Stimulated activated CD4-positive, alpha-beta T cell treated with anti-CD3 and anti-CD28 coated beads, Interleukin-1b, Interleukin-23, amount 100 ng/mL, for 24 hours (primary cell): ENCODE measurements at places on chromosomes 1 and 21.

GRCh38 chr1:200906491-200906890 is 11.8 kb downstream of the INAVA start:
- no peak for DNase-seq

DNA sequence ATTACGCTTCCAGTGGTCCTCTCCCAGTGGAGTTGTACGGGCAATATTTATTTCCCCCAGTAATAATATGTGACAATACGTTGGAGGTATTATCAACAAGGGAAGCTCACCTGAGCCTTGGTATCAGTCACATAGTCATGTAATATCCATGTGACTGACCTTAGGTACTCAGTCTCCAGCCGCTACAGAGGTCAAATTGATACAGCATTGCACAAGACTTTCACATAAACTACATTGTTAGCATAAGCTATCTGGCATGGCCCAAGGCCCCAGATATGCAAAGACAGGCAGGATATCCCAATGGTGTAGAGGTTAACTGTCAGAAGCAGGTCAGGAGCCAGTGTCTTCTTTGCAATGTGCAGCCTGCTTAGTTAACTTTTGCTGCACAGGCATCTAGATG is 15.3 kb upstream of the CHIT1 start:
- no peak for DNase-seq

GRCh38 chr21:15159382-15160020 is 94.7 kb upstream of the NRIP1 start:
- DNase-seq: no peak

- DNase-seq: no peak
Observed at GRCh38 chr1:169572187-169572586, 14.1 kb downstream of the F5 start.

DNA sequence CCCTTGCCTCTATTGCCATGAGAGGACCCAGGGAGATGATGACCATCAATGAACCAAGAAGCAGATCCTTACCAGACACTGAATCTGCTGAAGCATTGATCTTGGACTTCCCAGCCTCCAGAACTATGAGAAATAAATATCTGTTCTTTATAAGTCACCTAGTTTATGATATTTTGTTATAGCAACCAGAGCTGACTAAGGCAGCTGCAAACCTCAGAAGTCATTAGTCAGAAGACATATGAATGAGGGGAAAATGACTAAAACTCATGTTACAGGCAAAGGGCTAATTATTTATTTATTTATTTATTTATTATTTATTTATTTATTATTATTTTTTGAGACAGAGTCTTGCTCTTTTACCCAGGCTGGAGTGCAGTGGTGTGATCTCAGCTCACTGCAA is 321.1 kb downstream of the TGFB2 start:
- DNase-seq: no peak

GRCh38 chr21:35324372-35325220 is 275.5 kb upstream of the RUNX1 start:
- no peak for DNase-seq

DNA sequence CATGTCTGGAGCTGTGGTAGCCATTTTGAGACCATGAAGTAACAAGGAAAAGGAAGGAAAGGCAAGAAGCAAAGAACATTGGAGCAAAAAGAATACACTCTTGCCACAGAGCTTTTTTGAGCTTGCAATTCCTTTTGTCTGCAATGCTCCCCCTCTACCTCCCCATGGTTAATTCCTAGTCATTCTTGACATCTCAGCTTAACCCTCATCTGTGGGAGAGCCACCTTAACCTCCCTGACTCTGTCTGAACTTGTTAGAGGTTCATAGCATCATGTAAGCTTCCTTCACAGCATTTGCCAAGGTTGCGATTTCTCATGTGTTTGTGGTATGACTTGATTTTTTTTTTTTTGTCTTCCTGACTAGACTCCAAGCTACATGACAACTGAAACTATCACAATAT is 564.1 kb upstream of the PLXNA2 start:
- DNase-seq: no peak

DNA sequence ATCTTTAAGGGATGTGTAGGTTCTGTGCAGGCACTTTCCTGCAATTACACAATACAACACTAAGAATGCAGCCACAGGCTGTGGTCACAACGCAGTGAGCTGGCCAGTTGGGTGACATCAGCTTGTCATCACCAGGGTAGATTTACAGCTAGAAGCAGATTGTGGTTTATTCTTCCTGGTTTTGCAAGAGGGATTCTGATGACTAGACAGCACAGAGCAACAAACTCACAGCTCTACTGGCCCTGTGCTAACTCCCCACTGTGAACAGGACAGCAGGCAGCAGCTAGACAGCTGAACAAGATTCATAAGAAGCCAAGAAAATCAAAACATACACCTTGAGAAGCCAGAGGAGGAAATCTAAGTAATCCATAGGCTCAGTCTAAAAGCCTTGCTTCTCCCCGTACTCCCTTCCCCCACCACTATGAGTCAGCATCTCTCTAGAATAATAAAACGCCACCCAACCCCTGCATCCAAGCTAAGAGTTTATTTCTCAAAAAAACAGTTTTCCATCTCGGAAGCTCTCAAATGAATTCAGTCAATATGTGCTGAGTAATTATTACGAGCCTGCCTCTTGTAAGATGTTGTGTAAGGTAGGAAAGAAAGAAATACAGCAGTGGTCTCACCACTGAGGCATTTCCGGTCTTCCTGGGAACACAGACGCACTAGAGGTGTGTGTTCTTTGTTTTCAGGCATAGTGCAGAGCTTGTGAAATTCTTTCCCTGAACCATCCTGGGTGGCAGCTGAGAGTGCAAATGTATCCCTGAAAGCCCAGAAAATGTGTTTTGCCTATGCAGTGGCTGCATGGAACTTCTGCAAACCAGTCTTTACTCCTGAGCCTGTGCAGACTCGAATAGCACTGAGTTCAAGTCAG is 162.8 kb downstream of the NTPCR start:
- DNase-seq: no peak

DNA sequence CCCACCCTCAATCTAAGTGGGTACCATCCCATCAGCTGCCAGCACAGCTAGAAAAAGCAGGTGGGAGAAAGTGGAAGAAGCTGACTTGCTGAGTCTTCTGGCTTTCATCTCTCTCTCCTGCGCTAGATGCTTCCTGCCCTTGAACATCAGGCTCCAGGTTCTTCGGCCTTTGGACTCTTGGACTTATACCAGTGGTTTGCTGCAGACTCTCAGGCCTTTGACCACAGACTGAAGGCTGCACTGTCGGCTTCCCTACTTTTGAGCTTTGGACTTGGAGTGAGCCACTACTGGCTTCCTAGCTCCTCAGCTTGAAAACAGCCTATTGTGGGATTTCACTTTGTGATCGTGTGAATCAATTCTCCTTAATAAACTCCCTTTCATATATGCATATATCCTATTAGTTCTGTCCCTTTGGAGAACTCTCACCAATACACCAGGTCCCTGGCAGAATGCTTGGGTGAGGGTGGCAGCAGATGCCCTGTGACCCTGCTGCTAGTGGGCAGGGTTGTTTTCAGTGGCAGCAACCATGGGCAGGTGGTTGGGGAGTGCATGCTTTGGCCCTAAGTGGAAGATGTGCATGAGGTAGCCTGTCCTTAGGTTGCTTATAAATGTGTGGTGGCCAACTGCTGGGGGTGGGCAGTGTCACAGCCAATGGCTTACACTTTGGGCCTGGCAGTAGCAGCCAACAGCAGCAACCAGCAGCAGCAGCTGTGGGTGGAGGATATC is 10.8 kb upstream of the ADAM30 start:
- no peak for DNase-seq

- no peak for DNase-seq
Observed at GRCh38 chr1:229940684-229941083, 126.4 kb upstream of the GALNT2 start.

DNA sequence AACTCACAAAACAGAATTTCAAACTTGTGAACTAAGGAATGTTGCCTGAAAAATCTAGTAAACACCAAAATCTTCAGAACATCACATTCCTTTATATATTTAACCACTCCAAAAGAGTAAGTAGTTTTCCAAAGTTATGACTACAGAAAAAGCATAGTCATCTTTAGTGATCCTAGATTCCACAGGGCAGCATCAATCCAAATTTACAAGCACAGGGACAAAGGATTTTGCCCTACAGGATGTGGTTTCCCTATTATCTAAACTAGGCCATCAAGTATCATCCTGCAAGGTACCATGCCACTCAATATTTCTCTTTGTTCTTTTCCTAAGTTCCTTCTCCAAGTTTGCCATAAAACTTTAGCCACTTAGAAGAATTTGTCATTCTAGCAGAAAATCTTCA is 33.0 kb downstream of the COP1 start:
- no peak for DNase-seq

- no peak for DNase-seq
Observed at GRCh38 chr1:48693674-48694320, 82.9 kb downstream of the BEND5 start.

DNA sequence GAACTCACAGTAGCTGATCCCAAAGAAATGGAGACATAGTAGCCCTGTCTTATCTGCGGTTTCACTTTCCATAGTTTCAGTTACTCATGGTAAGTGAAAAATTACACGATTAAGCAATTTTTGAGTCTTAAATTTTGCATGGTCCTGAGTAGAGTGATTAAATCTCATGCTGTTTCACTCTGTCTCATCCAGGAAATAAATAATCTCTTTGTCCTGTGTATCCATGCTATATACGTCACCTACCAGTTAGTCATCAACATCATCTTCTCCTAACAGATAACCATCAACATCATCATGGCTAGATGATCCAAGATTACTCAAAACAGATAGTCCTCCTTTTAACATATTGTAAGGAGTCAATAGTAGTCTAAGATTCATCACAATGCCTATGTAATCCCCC is 1589.3 kb downstream of the BRINP3 start:
- no peak for DNase-seq

DNA sequence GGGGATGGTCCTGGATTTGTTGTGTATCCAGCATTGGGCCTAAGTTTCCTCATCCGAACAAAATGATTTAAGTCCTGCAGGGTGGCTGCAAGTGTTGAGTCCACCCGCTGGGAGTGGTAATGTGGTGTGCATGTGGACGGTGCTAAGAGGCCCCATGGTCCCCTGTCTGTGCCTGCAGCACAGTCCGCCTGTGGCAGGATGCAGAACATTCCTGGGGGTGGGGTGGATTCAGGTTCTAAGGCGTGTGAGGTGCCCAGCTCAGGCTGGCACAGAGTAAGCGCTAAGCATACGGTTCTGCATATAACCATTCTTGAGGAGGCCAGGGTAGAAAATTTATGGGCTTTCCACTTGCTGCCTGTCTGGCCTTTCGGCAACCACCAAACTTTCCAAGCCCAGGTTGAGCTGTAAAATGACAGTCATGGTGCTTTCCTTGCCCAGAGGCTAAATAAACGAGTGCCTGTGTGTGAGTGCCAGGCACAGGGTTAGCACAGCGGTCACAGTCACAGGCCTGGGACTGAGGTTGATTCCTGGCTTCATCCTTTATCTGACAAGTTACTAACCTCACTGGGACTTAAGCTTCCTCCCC is 30.7 kb downstream of the SLC2A1 start:
- no peak for DNase-seq

DNA sequence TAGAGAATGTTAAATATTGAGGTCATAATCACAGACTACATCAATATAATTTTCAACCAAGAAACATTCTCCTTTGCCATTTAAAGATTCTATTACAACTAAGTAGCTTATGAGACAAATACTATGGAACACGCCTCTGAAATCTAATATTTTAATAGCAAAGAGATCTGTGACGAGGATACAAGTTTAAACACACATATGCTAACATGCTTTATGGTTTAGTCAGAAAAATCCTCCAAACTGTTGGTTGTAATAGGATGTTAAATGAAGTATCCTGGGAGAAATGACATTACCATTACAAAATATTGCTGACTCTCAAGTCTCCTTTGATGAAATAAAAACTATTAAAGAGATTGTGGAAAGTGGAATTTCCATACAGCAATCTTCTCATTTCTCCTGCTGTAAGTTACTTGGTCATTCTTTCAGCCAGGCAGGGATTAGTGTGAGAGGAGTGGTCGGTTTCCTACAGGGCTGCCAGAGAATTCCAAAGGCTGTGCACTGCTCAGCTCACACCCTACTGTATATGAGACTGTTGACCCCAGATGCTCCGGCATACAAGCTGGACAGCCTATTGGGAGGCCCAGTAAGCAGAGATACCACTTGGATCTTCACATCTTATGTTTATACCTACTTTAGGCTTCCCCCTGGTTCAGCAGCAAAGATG is 26.6 kb downstream of the SCYL3 start:
- no peak for DNase-seq

DNA sequence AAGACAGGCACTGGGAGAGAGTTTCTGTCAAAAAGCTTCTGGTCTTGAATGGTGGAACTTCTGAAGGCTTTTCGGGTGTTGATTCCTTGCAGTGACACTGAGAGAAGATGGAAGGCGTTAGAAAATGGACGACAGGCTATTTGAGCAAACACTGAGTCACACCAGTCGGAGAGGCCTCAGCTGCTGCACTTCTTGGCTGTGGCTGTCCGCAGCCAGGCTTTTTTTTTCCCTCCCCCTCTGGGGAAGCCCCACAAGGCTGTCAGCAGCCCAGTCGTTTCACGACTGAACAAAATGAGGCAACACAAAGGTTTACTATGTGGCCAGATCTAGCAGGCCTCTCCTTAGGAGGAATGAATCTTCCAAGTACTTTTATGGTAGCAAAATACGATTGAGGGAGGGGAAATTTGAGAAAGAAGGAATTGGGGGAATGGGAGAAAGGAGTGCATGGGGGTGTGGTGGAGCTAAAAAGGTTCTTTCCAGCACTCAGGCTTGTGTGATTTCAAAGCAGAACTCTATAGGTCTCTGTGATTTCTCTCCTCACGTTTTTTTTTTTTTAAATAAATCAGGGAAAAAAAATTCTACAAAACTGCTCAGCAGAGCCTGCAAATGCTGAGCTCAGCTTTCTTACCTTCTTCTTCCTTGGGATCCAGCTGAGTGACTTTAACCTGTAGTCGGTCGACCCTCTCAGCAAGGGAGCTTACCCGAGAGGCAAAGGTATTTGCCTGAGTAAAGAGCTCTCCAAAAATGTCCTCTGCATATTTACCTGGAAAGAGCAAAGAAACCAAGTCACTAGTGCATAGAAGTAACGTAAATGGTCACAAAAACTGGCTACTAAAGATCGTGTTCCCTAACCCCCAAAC is 26.1 kb downstream of the GPR3 start:
- peak; percentile 23 for DNase-seq

GRCh38 chr1:232430467-232430866 is 199.5 kb downstream of the SIPA1L2 start:
- no peak for DNase-seq

DNA sequence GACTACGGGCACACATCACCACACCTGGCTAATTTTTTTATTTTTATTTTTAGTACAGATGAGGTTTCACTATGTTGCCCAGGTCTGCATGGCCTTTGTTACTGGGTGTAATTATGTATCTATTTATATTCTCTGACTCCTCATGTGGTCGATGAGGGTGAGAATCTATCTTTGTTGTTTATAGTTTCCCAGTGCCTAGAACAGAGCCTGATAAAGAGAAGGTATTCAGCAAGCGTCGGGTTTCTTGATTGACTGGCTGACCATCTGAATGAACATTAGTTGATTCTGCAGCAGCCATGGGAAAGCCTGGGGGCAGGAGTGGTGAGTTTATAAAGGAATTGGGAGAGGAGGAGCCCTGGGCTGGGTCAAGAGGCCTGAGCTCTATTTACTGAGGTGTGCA is 28.5 kb downstream of the SERINC2 start:
- DNase-seq: no peak
